Activated CD8-positive, alpha-beta memory T cell treated with anti-CD3 and anti-CD28 coated beads, Interleukin-2, amount 50 U/mL, for 48 hours (primary cell): ENCODE measurements at places on chromosomes 5 and 9.

DNA sequence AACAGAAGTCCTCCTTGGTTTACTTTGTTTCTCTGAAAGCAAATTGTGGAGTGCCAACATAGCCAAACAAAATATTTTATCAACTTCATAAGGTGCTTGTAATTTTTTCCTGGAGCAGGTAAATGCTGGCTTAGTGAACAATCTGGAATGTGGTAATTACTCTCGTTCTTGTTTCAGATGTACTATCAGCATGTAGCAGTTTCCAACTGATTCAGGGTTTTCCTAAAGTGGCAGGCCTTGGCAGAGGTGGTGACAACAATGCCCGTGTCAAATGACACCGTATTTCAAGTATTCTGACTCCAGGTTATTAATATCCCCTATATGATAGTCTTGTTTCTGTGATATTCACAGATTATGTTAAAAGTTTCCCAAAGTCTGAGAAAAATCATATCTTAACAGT lies 1.2 kb downstream of the C9orf72 start:
- no peak for DNase-seq

- DNase-seq = no peak
These were observed 105.9 kb downstream of the GIN1 start for GRCh38 chr5:103013933-103014552.

- DNase-seq = no peak
These were observed 8.7 kb upstream of the CYLC2 start for GRCh38 chr9:102986425-102986824.

DNA sequence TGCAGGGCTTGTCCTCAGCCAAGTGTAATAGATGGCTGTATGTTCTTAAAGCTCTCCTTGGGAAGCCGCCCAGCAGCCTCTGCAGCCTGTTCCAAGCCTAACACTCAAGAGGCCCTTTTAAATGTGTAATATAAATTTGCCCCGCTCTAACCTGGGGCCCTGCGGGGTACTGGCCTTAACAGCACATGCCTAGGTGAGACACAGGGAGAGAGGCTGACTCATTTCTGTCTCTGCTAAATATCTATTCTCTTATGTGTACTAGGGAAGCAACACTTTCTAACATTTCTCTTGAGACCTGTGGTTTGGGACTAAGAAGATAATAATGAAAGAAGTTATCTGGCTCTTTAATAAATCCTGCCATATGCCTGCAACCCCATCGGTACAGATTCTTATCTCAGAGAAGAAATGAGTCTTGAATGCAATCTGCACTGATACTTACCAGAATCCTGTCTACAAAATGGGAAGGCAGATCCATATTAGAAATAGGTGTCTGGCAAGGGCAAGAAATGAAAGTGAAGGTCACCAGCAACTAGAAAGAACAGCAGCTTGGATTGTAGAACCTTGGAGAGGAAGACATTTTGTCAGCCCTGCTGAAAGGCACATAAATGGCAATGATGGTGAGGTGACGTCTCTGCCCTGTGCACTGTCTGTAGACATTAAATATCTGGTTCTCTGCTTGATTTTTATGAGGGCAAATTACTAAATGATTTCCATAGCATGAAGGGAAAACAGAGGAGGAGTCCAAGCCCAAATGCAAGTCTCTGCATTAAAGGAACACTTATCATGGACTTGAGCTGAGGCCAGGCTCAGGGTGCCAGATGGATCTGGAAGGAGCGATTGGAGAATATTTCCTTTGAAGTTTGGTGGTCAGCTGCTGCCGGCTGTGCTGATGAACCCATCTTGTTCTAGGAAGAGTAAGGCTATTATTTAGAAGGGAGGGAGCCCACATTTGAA lies 14.5 kb upstream of the TGFBI start:
- no peak for DNase-seq

GRCh38 chr5:148640471-148640870 lies 13.9 kb downstream of the HTR4 start:
- no peak for DNase-seq

DNA sequence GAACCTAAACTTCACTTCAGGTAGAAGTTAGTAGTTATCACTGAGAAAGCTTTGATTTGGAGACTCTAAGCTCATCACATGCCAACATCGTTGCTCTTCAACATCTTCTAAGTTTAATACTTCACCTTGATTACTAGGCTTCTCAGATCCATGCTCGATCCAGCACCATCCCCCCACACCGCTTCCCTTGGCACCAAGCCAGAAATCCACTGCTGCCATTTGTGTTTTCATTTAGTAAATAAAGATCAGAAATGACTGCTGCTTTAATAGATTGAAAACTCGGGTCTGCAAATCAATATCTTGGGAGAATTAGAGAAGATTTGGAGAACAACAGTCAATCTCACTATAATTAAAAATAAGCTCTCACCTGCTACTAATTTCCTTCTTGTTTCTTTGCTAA lies 214.7 kb upstream of the NR4A3 start:
- DNase-seq = no peak

- peak; percentile 69 for DNase-seq
These were observed 353 bp upstream of the PAX5 start for GRCh38 chr9:37034305-37034937.

DNA sequence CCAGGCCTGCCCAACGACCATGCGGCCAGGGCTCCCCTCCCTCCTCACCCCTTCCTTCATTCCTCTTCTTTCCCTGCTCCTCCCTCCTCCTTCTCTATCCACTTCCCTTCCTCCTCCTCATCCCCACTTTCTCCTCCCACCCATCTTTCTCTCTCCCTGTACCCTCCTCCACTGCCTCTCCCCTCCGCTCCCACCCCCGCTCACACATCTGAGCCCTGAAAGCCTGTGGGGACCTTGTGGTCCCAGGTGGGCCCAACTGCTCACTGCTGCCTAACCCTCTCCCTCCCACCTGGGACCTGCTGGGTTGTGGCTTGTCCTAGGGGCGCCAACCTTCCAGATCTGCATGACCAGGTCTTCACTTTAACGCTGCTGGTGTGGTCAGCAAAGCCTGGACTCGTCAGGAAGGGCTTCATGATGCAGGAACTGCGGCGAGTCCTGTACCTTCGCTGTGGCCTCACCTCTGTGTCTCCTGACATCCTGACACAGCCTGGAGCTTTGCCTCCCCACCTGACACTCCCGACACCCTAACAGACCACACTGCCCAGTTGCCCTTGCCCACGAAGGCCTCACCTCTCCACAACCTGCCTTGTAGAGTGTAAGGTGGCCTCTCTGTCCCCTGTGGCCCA lies 34.6 kb downstream of the C5orf15 start:
- DNase-seq = no peak

- DNase-seq = no peak
These were observed 70.5 kb downstream of the ZNF618 start for GRCh38 chr9:113946496-113947115.

- DNase-seq = no peak
These were observed at the start of gene NPR3 for GRCh38 chr5:32710550-32711361. Gene NPR3 (plus strand): TSS chr5:32711321. CDS start chr5:32711777, 456 bp downstream.

GRCh38 chr9:112421771-112422222 lies 41.9 kb downstream of the HSDL2 start:
- no peak for DNase-seq

DNA sequence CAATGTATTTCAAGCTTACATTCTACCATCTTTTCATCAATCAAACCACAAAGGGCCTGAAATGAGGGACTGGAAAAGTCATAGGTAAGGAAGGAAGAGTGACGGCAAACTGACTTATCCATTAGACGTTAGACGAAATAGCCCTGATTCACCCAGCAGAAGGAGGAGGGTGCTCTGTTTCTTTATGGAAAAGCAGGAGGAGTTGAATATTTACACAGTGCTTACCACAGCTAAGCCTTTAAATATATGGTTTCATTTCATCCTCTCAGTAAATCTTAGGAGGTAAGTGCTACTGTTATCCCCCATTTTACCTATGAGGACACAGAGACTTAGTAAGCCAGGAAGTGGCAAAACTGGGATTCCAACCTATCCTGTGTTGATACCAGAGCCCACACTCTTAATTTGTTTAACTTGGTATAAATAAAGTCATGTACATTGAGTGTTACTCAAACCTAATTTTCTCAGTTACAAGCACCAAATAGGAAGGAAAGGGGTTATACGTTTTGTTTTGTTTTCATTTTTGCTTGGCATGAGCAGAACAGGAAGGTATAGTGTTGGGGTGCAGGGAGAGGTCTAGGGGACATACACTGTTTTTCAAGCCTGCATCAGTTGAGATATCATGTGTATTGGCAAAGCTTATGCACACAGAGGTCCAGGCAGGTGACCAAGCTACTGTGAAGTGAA lies 98.1 kb upstream of the IFNK start:
- no peak for DNase-seq

DNA sequence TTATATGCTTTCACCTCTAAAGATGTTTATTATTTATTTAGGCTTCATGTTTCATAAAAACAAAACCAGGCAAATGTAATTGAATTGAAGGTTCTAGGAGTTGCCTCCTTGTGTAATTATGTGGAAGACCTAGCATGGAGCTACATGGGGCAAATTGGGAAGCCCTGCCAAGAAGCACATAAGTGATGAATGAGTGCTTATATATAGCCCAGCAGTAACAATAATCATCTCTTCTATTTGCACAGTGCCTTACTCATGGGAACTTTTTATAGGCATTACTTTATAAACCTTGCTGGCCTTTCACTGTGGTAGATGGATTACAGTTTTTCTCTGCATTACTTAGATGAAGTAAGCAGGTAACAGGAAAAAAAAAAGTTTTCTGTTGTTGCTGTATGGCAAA lies 40.0 kb upstream of the GRAMD2B start:
- DNase-seq = no peak

- DNase-seq = no peak
These were observed 728.9 kb downstream of the MAT2B start for GRCh38 chr5:164234321-164234720.

DNA sequence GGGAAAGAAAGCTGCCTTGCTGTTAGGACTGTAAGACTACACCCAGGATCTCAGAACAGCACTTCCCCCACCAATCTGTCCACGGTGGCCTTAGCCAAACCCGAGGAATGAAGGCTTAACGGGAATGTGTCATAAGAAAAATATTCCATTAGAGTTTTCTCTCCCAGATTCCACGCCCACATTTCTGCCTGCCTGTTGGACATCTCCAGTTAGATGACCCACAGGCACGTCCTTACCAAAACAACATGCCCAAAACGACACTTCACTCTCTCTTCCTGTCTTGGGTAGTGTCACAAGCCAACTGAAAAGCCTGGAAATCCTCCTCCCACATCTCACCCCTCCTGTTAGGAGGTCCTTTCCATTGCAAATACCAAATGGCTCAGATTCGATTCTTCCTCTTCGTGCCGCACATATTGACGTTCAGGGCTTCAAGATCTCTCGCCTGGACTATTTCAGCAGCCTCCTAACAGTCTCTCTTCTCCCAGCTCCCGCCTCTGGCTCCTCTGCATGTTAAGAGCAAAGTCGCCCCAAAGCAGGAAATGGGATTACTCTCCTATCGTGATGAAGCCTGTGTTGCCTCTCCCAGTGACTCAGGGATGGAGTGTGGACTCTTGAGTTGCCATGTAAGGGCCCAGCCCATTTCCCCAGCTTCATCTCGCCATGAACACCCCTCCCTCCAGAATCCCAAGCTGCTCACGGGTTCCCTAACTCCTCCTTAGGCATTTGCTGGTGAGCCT lies 159.3 kb downstream of the NR3C1 start:
- DNase-seq = no peak

DNA sequence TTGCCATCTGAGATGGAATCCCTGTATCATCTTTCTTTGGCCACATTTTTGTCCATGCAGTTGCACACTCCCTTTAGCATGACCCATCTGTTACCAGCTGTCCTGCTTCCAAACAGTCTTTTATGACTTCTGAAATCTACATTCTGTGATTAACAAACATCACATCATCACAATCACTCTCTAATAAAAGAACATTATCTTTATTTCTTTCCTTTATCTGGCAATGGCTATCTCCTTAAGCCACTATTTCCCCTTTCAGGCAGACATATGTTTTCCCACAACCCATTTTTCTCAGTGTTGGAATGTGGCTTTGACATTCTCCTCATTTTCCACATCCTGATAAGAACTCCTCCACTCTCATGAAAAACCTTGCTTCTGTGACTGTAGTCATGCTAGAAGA lies 141.0 kb downstream of the ST8SIA4 start:
- no peak for DNase-seq

DNA sequence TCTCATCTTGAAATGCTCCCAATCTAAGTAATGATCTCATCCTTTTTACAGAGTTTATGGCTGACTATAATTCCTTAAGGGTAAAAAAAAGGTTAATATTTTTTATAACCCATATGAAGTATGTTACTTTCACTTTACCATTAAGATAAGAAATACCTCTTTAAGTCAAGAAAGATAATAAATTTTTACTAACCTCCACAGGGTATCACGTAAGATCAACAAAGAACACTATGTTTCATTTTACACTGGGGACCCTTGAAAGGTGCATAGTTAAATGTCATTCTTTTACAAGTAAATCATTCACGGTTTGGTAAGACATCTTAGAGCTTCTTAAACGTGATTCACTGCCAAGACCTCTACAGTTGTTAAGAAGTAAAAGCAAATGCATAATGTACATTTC lies 472.7 kb upstream of the CDH9 start:
- no peak for DNase-seq

DNA sequence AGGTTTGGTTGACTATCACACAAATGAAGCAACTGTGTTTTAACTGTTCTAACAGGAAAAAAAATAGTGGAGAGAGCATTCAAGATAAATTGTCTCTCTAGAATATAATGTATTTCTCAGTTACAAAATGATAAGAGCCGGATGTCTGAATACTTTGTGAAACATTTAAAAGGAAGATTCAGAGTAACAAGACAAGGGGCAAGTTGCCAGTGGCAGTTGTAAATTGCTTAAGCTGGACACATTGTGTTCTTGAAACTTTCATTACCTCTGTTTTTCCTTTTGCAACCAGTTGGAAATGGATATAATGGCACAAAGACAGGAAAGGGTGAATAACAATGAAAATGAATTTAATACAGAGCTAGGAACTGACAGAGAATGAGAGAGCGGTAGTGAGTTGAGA lies 15.2 kb upstream of the TBCA start:
- no peak for DNase-seq

DNA sequence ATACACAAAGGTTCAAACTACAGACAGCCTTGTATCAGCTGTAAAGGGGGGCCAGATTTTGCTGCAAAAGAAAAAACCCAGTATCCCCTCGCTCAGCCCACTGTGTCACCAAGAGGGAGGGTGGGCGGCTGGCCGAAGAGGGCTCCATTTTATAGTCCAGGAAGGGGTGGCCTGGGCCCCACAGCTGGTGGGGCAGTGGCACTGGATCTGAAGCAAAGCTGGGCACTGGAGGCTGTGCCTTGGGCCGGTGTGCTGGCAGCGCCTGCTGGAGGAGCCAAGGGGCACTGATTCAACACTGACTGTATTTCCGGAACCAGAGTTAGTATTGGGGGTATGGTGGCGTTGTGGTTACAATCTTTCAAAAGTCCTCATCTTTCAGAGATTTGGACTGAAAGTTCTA lies 9.1 kb downstream of the BRD3 start:
- DNase-seq = no peak

DNA sequence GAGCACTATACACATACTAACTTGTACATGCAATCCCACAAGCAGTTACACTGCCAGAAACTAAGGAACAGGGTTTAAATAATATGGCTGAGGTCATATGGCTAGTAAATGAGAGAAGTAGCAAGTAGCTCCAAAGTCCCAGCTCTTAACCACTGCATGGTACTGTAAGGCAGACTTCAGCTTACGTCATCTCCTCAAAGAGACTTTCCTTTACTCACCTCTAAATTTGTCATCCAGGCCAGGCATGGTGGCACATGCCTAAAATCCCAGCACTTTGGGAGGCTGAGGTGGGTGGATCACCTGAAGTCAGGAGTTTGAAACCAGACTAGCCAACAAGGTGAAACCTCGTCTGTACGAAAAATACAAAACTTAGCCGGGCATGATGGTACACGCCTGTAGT lies 20.4 kb upstream of the SELENOP start:
- DNase-seq = no peak

GRCh38 chr5:74762599-74762998 lies 4.3 kb downstream of the GFM2 start:
- DNase-seq = no peak

- DNase-seq = no peak
These were observed 125.6 kb downstream of the NTRK2 start for GRCh38 chr9:84794981-84795637.
